ENCODE measurements at places on chromosomes 6 and 20.

- peak; percentile 76 for DNase-seq
Measured at GRCh38 chr6:74891349-74891831, 314.5 kb downstream of the COL12A1 start.

- peak; percentile 71 for DNase-seq
Measured at GRCh38 chr6:33160728-33161344, 31.4 kb downstream of the COL11A2 start.

GRCh38 chr6:14974792-14975470 is 270.9 kb upstream of the JARID2 start:
- no peak for DNase-seq

DNA sequence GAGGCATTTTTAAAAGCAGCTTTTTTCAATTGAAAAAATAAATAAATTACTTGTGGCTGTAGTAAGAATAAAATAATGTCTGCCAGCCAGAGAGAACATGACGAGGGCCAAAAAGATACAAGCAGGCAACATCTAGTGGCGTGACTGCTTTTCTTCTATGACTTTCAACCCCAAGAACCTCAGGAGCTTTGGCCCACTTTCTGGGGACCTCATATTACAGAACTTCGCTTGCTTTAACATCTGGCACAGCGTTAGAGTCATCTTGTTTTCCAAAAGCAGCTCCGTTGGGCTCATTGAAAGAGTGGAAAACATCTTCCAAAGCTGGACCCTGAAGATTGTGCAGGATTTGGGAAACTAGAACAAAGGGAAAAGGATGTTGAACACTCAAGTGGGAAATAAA is 67.0 kb downstream of the ARMC2 start:
- no peak for DNase-seq

DNA sequence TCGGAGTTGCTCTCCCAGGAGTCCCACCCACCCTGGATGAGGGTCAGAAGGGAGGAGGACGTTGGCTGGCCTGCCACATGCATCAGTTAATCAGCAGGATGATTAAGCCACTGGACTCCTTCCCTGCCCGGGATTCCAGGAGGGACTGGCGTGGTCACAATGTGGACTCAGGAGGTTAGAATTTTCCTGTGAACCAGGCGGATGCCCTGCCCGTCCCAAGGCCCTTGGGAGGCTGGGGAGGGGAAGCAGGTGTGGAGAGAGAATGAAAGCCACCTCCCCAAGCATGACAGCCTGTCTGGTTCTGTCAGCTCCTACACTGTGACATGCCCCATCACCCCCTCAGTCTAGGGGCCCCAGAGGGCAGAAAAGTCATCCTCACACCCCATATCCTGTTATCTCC is 11.6 kb upstream of the ITPR3 start:
- DNase-seq, result no peak

DNA sequence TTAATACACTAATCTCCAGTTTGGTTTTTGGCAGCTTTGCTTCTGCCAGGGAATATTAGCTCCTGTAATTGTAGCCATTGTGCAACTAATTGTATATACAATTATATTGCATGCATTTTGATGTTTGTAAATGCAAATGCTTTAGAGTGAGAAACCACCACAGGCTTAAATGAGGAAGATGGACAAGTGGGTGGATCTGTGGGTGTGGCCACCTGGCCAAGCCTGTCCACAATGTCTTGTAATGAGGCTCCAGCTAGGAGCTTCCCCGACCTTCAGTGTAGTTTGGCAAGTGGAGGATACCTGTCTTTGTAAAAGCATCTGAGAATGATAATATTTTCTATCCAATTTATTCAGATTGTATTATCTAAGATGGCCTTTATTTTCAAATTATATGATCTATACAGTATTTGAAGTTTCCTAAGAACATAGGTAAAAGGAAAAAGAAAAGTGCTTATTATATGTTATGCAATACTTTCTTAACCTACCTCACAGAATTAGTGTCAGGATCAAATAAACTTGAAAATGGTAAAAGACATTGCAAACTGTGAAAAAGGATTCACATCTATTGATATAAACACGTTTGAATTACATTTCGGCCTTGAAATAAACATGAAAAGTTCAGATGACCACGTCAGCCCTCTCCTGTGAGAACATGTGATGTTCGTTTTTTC is 49.3 kb upstream of the ARID1B start:
- no peak for DNase-seq

- DNase-seq, result no peak
Measured at GRCh38 chr20:11168026-11168425, 494.2 kb upstream of the JAG1 start.

- DNase-seq, result no peak
Measured at GRCh38 chr20:13305284-13305683, 84.2 kb downstream of the ISM1 start.

DNA sequence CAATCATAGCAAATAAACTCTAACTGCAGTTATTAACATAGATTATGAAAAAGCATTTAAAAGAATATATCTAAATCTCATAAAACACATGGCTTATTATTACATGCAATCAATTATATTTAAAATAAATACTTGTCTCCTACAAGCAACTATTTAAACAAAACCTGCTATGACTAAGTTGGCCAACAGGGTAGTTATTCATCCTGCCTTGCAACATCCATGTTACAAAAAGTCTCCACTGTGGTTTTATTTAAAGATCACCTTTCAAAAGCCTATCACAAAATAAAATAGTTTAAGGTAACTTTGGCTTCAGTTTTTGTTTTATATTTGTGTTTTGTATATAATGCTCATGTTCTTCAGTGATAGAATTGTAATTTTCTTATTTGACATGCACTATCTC is 1127.0 kb upstream of the MAP3K7 start:
- DNase-seq, result no peak

GRCh38 chr20:61252601-61253263 is 671 bp downstream of the CDH4 start:
- no peak for DNase-seq

DNA sequence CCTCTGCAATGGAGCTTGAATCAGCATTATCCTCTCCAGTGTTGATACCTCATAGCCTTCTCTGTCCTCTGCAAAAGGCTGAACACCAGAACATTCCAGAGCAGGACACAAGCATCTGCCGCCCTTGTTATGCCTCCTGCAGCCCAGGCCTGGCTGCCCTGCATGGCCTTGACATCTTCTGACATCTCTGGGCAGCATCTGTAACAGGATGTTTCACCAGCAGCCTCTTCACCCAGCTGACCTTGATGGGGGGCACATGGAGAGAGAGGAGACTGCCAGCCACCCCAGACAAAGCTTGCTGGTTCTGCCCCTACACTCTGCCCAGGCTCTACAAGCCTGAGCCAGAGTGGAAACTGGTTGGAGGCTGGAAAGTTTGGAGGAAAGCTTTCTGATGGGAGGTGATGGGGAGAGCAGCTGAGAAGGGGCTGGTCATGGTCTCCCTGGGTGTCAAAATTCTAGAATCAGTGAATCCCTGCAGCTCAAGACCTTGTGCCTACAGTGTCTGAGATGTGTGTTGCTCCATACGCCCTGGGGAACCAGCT is 145.1 kb downstream of the MRPL14 start:
- no peak for DNase-seq

DNA sequence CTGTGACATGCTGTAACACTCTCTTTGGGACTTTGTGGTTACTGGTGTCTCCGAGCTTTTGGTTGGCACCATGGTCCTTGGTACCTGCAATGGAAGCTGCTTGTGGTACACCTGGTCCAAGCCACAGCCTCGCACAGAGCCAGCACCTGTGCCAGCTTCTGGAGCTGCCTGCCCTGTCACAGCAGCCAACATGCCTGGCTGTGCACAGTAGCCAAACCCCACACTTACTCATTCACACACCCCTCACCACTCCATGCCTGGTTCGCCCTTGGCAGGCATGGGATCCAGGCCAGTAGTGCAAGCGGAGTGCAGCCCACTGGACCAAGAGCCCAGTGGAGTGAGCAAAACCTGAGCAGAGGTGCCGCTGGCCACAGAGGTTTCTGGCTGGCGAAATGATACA is 459.9 kb downstream of the TBC1D32 start:
- DNase-seq, result no peak

DNA sequence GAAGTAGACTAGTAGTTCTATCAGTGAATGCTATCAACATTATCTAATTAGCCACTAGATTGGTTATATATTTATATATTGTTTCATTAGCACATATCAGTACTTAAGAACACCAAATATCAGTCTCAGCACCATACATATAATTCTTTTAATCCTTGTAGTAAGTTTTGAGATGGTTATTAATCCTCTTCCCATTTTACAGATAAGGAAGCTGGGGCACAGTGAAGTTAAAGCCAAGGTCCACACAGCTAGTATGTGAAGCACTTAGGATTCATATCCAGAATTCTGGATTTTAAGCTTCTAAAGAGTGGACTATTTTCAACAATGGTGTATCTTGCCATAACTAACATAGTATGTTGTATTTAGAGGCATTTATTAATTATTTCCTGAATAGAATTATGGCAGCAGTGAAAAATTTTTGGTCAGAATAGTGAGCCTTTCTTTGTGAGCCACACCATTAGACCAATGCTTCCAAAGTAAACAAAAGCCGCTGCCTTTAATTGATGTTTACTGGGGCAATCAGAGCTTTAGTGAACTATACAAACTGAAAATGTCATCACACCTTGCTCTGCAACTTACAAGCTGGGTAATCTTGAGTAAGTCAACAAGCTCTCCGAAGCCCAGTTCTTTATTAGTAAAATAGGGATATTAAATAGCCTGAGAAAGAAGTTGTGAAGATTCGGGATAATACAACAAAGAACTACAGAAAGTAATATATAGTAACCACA is 41.9 kb upstream of the HBS1L start:
- DNase-seq, result no peak

GRCh38 chr6:4930025-4930691 is 73.7 kb downstream of the RPP40 start:
- DNase-seq, result no peak

GRCh38 chr20:20505554-20505953 is 137.7 kb downstream of the INSM1 start:
- no peak for DNase-seq

DNA sequence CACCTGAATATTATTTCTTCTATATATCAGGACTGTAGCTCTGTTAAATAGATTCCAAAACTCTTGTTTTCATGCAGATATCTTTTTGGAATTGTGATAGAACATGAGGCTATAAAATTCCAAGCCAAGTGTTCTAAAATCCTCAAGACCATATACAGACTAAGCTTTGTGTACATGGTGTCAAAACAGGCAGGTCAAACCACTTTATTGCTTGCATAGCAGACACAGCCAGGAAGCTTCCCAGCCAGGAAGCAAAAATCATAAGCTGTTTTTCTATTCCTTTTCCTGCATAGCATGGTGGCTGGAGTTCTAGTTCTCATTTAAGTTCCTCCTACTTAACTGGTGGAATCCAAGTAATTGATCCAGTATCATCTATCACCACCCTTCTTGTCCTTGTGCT is 353.3 kb downstream of the PAX1 start:
- no peak for DNase-seq

GRCh38 chr6:139145661-139146060 is 10.8 kb downstream of the HECA start:
- DNase-seq, result no peak

DNA sequence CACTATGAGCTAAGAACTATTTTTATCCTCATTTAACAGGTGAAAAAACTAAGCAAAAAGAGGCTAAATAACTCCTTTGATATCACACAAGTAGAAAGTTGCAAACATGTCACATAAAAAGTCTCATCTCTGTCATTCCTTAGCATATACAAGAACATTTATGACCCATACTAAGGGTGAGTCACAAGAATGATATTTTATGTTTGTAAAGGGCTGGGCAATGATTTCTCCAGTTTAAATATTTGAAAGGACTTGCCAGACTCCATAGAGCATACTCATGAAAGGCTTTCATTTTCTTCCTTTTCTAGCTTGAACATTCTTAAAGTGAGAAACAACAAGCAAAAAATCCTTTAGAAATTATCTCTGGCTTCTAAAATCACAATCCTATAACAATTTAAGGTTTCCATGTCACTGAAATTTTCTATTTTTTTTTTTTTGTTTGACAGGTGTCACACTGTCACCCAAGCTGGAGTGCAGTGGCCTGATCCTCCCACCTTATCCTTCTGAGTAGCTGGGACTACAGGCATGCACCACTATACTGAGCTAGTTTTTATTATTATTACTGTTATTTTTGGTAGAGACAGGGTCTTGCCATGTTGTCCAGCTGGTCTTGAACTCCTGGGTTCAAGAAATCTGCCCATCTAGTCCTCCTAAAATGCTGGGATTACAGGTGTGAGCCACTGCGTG is 338.0 kb upstream of the KHDRBS2 start:
- DNase-seq, result no peak

- DNase-seq, result no peak
Measured at GRCh38 chr6:39108041-39108839, 6.7 kb downstream of the SAYSD1 start.

DNA sequence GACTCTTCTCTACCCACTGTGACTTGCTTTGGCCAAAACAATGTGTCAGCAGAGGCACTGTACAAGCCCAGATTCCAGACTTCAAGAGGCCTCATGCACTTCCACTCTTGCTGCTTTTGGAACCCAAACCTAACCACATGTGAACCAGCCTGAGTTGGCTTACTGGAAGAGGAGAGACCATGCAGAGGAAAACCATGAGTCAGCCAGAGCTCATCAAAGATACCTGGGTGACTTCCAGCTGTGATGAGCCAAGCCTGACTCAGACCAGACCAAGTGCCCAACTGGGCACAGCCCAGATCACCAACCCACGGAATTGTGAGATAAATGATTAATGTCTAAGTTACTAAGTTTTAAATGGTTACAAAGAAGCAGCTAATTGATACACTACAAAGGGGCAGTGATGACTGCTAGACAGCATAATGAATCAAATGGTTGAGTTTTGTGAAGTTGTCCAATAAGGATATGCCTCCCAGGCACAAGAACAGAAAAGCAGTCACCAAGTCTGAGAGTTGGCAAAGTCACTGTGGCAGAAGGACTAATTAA is 16.2 kb upstream of the BEND6 start:
- peak; percentile 92 for DNase-seq

DNA sequence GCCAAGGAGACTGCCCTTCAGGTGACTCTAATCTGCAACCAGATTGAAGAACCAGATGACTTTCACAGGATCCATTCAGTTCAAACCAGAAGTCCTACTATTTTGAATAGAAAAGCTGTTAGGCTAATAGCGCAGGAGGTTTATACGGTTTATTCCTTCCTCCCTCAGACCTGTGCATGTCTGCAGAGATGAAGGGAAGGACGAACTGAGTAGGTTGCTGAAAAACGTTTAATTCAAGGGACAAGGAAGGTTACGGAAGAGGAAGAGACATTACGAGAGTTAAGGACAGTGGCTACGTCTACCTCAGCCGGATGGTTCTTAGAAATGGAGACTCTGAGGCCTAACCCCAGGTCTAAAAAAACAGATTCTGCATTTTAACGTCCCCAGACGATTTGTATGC is 978 bp downstream of the AURKA start:
- no peak for DNase-seq
